ENCODE measurements at places on chromosomes 12 and 14.

- no peak for DNase-seq
Observed at GRCh38 chr12:57418255-57418654, 12.6 kb downstream of the R3HDM2 start.

GRCh38 chr12:124737040-124737419, 126.6 kb downstream of the SCARB1 start:
- DNase-seq, result no peak

GRCh38 chr14:60242429-60242828, 6.6 kb upstream of the PPM1A start:
- no peak for DNase-seq

GRCh38 chr14:106422066-106422465, 895.7 kb downstream of the TMEM121 start:
- no peak for DNase-seq

GRCh38 chr14:99445931-99446330, 34.7 kb downstream of the SETD3 start:
- DNase-seq, result no peak

DNA sequence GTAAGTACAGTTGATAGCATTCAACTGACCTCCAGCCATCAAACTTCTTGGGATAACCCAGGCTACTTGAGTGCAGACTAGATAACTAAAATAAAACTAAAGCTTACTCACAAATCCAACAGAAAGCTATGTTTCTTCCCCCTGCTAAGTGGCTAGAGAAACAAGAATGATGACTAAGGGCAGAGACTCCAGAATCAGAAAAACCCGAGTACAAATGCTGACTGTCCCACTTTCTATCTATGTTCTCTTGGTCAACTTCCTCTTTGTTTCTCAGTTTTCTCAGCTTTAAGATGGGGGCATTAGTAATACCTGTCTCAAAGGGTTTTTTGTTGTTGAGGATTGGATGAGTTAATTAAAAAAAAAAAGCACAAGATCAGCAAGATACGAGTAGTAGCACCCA, 6.1 kb upstream of the NUAK1 start:
- no peak for DNase-seq

DNA sequence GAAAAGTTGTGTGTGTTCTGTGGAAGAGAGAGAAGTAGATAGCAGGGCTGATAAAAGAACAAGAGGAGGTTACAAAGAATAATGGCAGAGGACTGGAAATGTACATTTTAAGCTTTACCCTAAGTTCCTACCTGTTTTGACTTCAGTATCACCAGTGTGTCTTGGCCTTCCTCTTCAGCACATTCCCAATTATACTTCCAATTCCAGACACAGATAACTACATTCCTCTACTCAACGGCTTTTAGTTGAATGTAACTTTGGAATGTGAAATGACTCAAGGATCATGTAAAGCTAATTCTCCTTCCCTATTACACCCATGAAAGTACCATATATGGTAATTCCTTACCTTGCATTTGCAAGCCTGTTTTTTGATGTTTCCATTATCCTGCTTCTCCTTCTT, 5.0 kb downstream of the MGST1 start:
- no peak for DNase-seq

- no peak for DNase-seq
Observed at GRCh38 chr14:69580009-69580577, 5.4 kb upstream of the CCDC177 start.

- no peak for DNase-seq
Observed at GRCh38 chr12:97048421-97049035, 141.5 kb downstream of the NEDD1 start.

- no peak for DNase-seq
Observed at GRCh38 chr12:57654042-57654441, 21.0 kb upstream of the B4GALNT1 start.

DNA sequence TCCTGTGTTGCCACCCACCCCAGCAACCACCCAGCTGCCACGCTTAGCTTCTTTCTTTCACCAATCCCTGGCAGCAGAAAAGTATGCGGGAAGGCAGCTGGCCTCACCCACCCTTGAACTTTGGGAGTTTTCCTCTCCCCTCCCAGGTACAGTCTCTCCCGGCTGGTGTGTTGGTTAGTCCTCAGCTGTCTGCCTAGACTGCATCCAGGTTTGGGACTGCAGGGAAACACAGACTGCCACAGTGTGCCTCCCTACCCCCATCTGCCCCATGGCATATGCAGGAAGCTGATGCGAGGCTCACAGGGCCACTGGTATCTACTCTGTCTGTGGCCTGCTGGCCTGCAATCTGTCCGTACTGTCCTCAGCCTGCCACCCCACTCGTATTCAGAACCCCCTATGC, 2.1 kb downstream of the CD9 start:
- DNase-seq, result no peak

DNA sequence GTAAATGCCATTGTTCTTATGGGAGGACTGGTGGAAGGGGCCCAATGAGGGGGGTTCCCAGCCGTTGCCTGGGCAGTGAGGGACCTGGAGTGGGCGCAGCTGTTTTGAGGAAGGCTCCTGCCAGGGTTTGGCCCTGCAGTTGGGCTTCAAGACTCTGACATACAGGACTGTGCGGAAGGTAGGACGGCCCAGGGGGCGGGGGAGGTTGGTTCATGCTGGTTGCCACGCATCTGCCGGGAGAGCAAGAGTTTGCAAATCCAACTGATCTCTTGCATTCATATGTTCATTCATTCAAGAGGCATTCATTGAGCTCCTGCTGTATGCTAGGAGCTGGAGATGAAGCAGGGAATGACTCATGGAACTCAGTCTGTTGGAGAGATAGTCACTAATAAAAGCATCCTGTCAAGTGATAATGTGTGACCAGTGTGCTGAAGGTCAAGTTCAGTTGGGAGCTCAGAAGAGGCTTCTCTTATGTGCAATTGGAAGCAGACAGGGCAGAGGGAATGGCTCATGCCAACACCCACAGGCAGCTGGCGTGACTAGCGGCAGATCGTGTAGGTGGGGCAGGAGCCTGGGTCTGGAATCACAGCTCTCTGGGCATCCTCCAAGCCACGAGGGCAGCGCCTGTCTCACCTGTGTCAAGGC, 7.8 kb downstream of the SH2B3 start:
- no peak for DNase-seq

DNA sequence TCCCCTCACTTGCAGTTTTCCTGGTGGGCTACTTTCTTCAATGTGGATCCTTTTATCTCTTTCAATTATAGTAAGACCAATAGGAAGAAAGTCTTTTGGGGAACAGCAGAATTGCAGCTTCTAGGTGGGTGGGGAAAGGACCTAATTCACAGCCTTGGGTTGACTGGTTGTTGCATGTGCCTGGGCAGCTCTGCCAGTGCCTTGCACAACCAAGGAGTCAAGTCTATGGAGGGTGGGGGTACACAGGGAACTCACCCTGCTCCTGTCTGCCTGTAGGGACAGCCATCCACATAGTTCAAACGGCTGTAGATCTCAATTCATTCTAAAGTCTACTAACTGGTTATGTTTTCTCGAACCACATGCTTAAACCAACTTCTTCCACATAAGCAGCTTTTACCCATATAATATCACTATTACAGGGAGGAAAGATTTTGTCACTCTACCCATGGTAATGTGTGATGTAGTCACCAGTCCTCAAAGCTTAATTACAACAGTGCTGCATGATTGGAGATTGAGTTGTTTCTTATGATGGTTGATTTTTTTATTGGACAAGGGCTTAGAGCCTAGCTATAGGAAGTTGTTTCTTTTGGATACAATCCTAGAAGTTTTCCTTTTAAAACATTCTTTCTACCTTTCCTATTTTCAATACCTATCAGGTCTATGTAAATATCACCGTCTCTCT, 117.7 kb upstream of the FRMD6 start:
- no peak for DNase-seq

- no peak for DNase-seq
Observed at GRCh38 chr12:14186193-14186502, 179.3 kb upstream of the ATF7IP start.

DNA sequence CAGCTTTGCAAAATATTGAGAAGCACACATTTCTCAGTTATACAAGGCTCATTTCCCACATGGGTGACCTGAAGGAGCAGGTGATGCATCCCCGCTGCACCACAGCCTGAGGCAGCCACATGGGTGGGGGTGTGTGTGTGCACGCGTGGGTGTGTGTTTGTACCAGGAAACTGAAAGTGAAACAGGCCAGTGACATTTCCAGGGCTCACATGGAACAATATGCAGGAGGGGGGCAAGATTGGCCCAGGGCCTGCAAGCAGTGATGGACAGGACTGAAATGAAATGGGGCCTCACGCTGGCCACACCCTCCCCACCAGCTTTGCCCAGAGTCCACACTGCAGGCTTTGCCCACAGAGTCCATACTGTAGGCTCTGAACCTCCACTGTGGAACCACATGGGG, 154.2 kb upstream of the PARP11 start:
- peak; percentile 50 for DNase-seq

DNA sequence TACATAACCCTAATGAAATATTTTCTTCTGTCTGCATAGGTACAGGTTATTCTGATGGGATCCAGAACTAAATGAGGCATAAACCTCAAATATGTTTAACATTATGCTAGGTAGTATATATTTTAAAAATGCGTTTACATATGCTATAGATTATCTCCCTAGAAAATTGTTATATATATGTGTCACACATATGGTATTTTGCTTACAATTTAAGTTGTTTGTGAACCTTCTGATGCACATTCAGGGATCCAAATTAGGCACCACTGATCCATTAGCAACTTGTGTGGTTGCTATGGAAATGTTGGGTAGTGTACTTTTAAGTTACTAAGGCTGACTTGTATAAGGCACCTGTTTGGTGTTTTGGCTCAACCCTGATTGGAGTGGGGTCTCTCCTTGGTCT, 456.7 kb downstream of the AEBP2 start:
- DNase-seq, result no peak

GRCh38 chr12:125983094-125983783, 918.0 kb downstream of the AACS start:
- DNase-seq, result no peak

- DNase-seq, result no peak
Observed at GRCh38 chr12:60259225-60259624, 663.4 kb downstream of the SLC16A7 start.

- DNase-seq, result no peak
Observed at GRCh38 chr12:57031138-57031725, 14.9 kb upstream of the TAC3 start.

- no peak for DNase-seq
Observed at GRCh38 chr14:42806909-42807315, 1200.2 kb downstream of the LRFN5 start.

DNA sequence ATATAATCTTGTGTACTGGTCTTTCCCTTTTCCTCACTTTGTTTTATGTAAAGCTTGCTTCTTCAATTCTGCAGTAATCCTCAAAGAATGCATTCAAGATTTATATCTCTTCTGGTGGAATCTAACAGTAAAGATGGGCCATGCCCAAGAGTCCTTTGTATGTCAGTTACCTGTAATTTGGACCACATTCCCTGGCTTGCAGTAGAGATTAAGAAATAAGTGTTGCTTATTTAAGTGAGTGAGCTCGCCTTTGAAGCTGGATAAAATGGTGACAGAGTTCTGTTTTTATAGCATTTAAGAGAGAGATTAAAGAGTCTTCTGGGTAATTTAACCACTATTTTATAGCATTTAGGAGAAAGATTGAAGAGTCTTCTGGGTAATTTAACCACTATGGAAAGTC, 262.1 kb upstream of the ATP2B1 start:
- DNase-seq, result no peak

- no peak for DNase-seq
Observed at GRCh38 chr14:92473261-92473968, 40.2 kb upstream of the RIN3 start.

- DNase-seq, result no peak
Observed at GRCh38 chr14:27184427-27184826, 586.6 kb upstream of the NOVA1 start.

DNA sequence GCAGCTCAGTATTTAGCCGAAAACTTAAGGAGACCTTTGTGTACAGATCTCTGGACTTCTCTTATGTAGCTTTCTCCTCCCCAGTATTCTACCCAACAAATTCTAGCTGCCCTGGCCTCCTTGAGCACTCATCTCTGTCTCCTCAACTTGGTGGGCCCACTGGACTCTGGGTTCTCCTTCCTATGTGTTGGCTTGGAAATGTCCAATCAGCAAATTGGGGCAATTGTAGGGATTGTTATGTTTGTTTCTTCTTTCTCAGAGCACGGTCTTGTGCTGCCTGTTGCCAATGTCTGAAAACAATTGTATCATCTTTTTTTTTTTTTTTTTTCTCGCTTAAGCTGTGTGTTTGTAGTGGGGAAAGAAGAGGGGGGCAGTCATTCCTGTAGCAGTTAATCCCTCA, 30.2 kb downstream of the NTN4 start:
- DNase-seq, result no peak

DNA sequence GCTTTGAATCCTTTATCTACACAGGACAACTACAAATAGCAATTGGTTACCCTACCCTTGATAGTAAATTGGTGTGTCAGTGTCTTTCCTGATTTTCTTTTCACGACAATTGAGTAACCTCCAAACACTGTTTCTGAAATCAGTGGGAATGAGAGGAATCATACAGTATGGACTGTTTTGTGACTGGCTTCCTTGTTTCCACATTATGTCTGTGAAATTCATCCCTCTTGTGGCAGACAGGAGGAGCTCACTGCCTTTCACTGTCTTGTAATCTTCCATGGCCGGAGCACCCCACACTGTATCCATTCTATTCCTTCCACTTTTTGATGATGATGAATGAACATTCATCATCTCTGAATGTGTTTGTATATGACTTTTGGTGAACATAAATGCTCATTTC, 164.0 kb upstream of the PZP start:
- DNase-seq, result no peak

- peak; percentile 28 for DNase-seq
Observed at GRCh38 chr14:58426670-58427280, 556 bp downstream of the TIMM9 start.

- DNase-seq, result no peak
Observed at GRCh38 chr12:131671871-131672270, 39.0 kb upstream of the SFSWAP start.

DNA sequence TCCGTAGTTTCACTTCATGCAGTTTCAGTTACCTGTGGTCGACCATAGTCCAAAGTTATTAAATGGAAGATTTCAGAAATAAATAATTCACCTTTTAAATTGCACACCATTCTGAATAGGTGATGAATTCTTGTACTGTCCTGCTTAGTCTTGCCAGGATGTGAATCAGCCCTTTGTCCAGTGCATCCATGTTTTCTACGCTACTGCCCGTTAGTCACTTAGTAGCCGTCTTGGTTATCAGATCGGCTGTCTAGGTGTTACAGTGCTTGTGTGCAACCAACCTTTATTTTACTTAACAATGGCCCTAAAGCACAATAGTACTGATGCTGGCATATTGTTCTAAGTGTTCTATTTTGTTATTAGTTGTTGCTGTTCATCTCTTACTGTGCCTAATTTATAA, 146.7 kb downstream of the ACSS3 start:
- DNase-seq, result no peak

DNA sequence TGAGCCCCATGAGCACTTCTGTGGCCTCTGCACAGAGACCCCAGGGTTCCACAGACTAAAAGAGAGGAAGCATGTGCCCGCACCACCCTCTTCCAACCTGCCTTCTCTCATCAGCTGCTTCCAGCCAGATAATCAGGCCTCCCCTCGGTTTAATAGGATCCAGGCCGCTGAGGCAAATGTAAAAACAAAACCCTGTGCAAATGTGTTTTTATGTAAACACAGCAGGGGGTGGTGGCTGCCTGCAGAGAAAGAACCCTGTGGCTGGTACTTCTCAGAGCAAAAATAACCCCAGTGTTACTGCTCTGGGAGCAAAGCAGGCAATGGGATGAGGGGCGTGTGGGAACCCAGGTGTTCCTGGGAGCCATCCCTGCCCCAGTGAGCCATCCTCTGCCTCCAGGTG, 46.2 kb downstream of the WSCD2 start:
- DNase-seq, result no peak

- no peak for DNase-seq
Observed at GRCh38 chr12:132152411-132152821, 8.2 kb downstream of the NOC4L start.

GRCh38 chr14:55752580-55753390, 172.8 kb downstream of the KTN1 start:
- no peak for DNase-seq
